ENCODE measurements at places on chromosomes 3 and 15. TPM values are rescaled to one million over a fixed set of nuclear protein-coding genes. Genes with fewer than 3 reads are reported as not detected.

Gene KLF15
- total RNA-seq: 82.9 TPM

Gene GOLGA6L26
- total RNA-seq: not detected

Gene TICRR
- total RNA-seq: 1.8 TPM

Gene SAMMSON
- 2.9 TPM for total RNA-seq

Gene ALS2CL
- 92.2 TPM for total RNA-seq

Gene MORC1
- total RNA-seq: not detected

Gene ADIPOQ
- 7.9 TPM for total RNA-seq

Gene XCR1
- total RNA-seq: not detected

Gene ARHGAP31
- 2.9 TPM for total RNA-seq

Gene TTC21A
- total RNA-seq: 7.6 TPM

Gene STIMATE
- total RNA-seq: 121 TPM

Gene IL17RE
- 59.4 TPM for total RNA-seq

Gene GOLGA8F
- total RNA-seq: not detected

Gene GPR62
- total RNA-seq: not detected

Gene HERC2
- 76.9 TPM for total RNA-seq

Gene STRC
- total RNA-seq: 0.58 TPM

Gene SHC4
- 0.43 TPM for total RNA-seq

Gene EPHA6
- not detected for total RNA-seq

Gene LDHAL6B
- not detected for total RNA-seq

Gene USP13
- 5.4 TPM for total RNA-seq

Gene C3orf22
- not detected for total RNA-seq

Gene GRM2
- total RNA-seq: not detected

Gene FEZF2
- total RNA-seq: not detected

Gene PEX5L
- total RNA-seq: 2.4 TPM

Gene EOMES
- 0.55 TPM for total RNA-seq

Gene CELSR3
- 1.6 TPM for total RNA-seq

Gene USP4
- 23.2 TPM for total RNA-seq

Gene FNDC3B
- 44.9 TPM for total RNA-seq

Gene WDR49
- total RNA-seq: not detected

Gene MYO5C
- 28.4 TPM for total RNA-seq

Gene IL17RD
- 10.1 TPM for total RNA-seq

Gene DUOX1
- total RNA-seq: 111 TPM

Gene MAGI1
- total RNA-seq: 237 TPM

Gene HDC
- 92.2 TPM for total RNA-seq

Gene RLBP1
- not detected for total RNA-seq

Gene MINAR1
- not detected for total RNA-seq

Gene ADGRG7
- 5.1 TPM for total RNA-seq

Gene ECE2
- total RNA-seq: not detected

Gene SERINC4
- total RNA-seq: not detected

Gene ABTB1
- 68.9 TPM for total RNA-seq

Gene SLC15A2
- total RNA-seq: not detected

Gene ISG20
- 65.9 TPM for total RNA-seq

Gene HCN4
- total RNA-seq: 0.18 TPM

Gene CD200
- total RNA-seq: 3.2 TPM

Gene FAM107A
- 17.4 TPM for total RNA-seq

Gene UBE3A
- total RNA-seq: 61.1 TPM

Gene ADAM10
- total RNA-seq: 20.4 TPM

Gene LRRK1
- 26.8 TPM for total RNA-seq

Gene GP5
- total RNA-seq: not detected

Gene ASTE1
- total RNA-seq: 0.45 TPM

Gene ZBED2
- not detected for total RNA-seq

Gene PP2D1
- total RNA-seq: not detected

Gene RETNLB
- not detected for total RNA-seq

Gene GOLGA8M
- total RNA-seq: not detected

All from stomach (tissue), 19 donors.